ENCODE measurements at places on chromosomes 5 and 9.
A peak's percentile ranks its signal among the peaks of the same experiment; 100 is the strongest.

- DNase-seq: no peak
Measured at GRCh38 chr9:134550584-134550983, 91.0 kb upstream of the COL5A1 start.

- DNase-seq: no peak
Measured at GRCh38 chr5:154084062-154084639, 45.4 kb downstream of the MFAP3 start.

GRCh38 chr5:11197726-11198125 is 436.7 kb upstream of the DAP start:
- no peak for DNase-seq

GRCh38 chr9:136689108-136689460 is 1.8 kb upstream of the AGPAT2 start:
- no peak for DNase-seq

DNA sequence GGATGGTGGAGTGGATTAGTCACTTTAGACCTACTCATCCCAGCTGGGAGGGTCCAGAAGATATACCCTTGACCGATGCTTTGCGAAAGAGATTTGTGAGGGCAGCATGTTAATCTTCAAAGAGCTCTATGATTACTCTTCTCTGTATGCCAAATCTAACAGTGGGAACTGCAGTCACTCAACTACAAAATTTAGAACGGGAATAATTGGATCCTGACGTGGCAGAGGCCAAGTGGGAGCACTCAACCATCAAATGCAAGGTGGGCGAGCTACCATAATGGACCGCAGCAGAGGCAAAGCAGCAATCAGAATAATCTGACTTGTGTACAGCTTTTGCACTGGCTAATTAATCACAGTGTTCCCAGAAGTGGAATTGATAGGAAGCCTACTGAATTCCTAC is 20.4 kb downstream of the NSA2 start:
- DNase-seq: no peak

DNA sequence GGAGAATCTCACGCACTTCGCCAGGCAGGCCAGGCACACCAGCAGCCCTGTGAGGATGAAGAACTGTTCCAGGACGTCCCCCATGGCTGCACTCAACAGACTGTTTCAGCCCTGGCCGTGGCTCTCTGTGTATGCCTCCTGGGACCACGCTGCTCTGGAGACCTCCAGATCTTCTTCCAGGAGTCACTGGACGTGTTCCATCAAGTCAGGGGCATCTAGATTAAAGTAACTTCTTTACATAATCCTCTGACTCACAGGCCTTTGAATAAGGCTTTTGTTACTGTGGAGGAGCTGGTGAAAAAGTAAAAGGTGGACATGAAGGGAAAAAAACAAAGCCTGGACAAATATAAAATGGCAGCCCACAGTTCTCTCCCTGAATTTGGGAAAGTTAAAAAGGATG is at the start of gene HSD17B3:
TSS of gene HSD17B3 (minus strand) at position 156 of the 400 bp plus-strand sequence. CDS start at position 84, 72 bp downstream.
- no peak for DNase-seq

DNA sequence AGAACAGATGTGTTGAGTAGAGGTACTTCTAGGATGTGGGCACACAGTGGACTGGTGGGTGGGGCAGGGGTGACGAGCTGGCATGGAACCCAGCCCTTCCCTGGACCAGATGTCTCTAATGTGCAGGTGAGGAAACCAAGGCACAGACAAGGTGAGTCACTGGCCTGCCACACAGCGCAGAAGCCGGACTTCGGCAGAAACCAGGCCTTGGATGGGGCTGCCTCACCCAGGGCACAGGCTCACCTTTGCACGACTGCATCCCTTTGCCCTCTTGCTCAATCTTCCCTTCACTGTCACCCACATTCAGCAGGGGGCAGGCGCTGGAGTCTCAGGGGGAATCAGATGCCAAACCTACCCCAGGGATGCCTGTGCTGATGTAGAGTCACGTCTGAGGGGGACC is 65.4 kb upstream of the LMX1B start:
- DNase-seq: no peak

- DNase-seq: no peak
Measured at GRCh38 chr9:573691-574410, 267.6 kb upstream of the DMRT1 start.

GRCh38 chr5:14738050-14738449 is 73.5 kb downstream of the OTULIN start:
- no peak for DNase-seq

GRCh38 chr5:76901522-76901921 is 51.3 kb upstream of the CRHBP start:
- no peak for DNase-seq

DNA sequence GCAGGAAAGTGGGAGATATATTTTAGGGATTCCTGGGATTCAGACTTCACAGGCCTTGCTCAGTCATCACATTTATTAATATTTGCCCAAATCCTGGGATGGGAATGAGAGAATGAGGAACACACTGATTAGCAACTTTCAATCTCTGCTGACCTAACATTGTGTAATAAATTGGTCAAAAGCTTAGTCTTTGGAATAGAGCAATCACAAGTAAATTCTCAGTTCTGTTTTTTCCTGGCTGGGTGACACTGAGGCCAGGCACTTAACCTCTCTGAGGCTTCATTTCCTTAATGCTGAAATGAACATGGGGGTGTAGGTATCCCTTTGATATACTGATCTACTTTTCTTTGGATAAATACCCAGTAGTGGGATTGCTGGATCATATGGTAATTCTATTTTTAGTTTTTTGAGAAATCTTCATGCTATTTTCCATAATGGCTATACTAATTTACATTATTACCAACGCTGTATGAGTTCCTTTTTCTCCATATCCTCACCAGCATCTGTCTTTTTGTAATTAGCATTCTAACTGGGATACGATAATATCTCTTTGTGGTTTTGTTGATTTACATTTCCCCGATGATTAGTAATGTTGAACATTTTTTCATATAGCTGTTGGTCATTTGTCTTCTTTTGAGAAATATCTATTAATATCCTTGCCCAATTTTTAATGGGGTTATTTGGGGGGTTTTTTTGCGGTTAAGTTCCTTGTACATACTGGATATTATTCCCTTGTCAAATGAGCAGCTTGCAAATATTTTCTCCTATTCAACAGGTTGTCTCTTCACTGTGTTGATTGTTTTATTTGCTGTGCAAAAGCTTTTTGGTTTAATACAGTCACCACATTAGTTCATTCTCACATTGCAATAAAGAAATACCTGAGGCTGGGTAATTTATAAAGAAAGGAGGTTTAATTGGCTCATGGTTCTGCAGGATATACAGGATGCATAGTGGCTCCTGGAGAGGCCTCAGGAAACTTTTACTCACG is 36.8 kb upstream of the NIPBL start:
- DNase-seq: no peak

- no peak for DNase-seq
Measured at GRCh38 chr5:150628936-150629485, 11.4 kb upstream of the SYNPO start.

DNA sequence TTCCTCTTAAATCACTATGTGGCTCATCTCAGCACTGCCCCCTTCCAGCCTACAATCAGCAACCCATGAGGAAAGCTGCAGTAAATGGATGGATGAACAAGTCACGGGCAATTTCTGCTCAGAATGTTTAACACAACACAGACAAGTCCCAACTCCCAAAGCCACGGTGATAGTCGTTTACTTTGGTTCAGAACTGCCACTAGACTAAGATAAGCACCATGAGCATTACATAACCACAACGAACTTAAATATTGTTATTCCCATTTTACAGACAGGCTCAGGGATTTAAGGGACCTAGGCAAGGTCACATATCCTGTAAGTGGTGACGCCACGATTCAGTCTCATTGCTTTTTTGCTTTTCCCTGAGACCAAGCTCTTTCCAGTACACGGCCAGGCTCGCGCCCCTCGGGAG is 2.0 kb upstream of the SMIM27 start:
- DNase-seq: no peak

- no peak for DNase-seq
Measured at GRCh38 chr9:110801426-110801825, 132.8 kb downstream of the MUSK start.

DNA sequence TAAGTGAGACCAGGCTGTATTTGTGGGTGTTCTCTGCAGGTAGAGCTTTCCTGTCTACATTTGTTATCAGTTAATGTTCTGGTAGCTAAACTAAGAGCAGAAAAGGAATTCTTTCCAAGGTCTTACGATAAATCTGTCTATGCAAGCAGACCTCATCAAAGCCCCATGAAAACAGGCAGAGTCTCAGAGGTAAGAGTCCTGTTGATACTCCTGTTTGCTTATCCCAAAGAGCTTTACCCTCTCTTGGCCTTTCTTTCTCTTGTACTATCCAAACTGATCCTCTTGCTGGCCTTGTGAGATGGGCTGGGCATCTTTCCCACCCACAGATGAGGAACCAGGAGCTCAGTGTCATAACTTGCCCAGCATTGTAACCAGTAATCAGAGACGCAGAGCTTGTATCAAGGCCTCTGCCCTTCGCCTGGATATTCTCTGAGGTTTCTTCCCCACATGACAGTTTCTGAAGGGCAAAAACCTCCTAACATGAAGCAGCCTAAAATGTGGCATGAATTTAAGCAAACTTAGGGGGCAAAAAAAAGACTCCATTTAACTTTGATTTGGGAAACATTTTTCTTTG is 33.5 kb downstream of the PRKACG start:
- no peak for DNase-seq

GRCh38 chr5:108590799-108591198 is 156.9 kb upstream of the FER start:
- no peak for DNase-seq

DNA sequence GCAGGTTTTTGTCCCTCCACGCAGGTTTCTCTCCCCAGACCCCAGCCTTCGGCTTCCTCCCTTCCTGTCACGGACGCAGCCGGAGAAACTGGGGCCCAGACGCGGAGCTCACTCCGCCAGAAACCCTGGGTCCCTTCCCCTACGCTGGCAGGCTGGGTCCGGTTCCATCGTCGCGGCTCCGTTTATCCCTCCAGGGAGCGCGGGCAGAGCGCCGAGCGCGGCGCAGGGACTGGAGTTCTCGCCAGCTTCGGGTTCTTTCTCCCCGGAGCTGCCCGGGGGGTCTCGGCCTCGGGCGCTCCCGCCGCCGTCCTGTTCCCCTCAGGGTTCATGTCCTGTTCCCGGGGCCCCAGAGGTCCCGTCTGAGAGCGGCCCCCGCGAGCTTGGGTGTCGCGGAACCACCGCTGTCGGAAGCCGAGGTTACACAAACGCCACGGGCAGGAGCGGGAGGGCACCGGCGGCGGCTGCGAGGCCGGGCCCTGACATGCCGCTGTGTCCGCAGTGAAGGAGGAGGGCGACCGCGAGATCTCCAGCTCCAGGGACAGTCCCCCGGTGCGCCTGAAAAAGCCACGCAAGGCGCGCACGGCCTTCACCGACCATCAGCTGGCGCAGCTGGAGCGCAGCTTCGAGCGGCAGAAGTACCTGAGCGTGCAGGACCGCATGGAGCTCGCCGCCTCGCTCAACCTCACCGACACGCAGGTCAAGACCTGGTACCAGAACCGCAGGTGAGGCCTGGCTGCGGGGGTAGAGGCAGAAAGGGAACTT is 4.6 kb downstream of the BARHL1 start:
- no peak for DNase-seq

DNA sequence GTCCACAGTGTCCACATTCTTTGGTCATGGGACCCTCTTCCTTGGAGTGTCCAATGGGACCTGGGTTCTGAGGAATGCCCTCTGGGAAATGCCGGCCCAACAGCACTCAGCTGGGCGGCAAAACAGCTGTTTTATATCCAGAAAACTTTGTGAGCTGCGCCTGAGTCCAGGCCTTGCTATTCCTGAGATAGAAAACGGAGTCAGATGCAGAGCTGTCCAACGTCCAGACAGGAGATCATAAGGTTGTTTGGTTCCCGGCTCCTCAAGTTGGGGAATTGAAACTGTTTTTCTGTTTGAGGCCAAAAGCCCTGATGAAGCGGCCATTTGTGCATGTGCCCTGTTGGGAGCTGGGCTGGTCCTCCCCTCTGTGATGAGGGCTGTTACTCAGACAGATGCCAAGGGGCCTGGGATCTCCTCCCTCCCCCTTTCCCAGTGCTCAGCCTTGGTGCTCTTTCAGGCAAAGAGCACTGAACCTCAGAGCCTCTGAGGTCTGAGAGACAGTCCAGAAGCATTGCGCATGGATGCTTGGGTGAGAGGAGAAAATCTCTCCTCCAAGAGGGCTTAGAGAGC is 66.6 kb upstream of the GARNL3 start:
- peak; percentile 13 for DNase-seq

- no peak for DNase-seq
Measured at GRCh38 chr5:141950207-141951005, 7.6 kb downstream of the PCDH12 start.

GRCh38 chr9:134867917-134868750 is 12.5 kb upstream of the FCN2 start:
- DNase-seq: no peak

DNA sequence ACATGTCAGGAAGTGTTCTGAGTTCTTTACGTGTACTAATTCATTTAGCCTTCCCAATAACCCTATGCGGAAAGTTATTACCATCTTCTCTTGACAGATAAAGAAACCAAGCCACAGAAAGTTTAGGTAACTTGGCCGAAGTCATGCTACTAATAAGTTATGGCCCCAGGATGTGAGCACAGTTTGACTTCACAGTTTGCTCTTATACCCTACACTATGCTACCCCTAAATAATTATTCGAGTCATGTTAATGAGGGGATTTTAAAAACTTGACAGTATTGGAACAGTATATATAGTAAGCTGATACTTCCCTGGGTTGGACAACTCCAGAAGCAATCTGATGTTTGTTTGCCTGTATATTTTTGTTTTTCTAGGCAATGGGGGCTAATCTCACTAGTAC is 29.4 kb upstream of the PDCD1LG2 start:
- no peak for DNase-seq

GRCh38 chr9:128068386-128069205 is 564 bp downstream of the SLC25A25 start:
- DNase-seq: peak; percentile 38

DNA sequence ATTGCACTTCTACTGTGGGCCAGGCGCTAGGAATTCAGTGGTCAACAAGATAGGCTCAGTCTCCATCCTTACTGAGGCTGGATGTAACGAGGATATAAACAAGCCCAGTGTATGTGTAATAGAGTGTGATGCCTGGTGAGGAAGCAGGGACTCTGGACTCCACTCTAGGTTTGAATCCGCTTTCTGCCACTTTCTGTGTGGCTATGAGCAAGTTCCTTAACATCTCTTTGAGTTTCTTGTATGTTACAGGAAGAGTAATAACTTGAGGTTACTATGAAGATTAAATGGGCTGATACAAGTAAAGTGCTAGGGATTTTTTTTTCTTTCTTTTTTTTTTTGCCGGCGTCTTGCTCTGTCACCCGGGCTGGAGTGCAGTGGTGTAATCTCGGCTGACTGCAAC is 12.4 kb downstream of the DOCK2 start:
- DNase-seq: no peak

All from left ventricle myocardium inferior (tissue), 1 donor.